MG63 (cell line): ENCODE measurements at places on chromosomes 3 and 15. TPM values are rescaled to one million over a fixed set of nuclear protein-coding genes. Genes with fewer than 3 reads are reported as not detected.
A peak's percentile ranks its signal among the peaks of the same experiment; 100 is the strongest.

DNA sequence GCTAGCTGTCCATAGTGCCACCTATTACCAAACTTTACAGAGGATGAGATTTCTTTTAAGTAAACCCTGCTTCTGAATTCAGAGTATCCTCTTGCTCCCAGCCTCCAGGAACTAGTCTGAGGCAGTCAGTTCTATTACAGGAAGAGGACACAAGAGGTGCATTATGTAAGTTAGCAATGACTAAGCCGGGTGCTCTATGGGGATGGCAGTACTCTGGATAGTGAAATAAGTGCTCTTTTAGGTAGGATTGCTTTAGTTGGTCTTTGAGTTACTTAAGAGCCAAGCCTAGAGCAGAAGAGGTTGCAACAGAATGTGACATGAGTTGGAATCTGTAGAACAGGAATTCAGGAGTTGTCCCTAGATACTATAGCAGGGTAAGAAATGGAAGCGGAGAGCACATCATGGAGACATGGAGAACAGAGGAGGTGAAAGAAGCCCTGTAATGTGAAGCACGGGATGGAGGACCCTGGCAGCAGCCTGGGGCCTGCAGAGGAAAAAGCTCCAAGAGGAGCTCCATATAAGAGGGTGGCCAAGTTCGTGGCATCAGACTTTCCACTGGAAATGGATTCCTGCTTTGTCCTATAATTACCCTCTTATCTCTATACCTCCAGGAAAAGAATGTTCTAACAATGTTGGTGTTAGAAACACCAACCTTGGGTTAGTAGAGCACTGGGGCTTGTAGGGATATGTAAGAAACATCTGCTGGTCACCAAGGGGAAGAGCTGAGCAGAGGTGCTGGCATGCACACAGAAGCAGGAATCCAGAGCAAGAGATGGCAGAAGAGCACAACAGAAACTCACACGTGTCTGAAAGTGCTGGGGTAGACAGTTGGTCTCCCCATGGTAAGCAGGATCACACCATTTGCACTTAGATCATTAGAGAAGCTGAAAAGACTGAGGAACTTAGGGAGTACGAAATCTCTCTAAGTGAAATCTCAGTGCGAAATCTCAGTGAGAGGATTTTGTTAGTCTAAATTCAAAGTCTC lies 851.1 kb downstream of the FHIT start:
- DNase-seq = no peak

DNA sequence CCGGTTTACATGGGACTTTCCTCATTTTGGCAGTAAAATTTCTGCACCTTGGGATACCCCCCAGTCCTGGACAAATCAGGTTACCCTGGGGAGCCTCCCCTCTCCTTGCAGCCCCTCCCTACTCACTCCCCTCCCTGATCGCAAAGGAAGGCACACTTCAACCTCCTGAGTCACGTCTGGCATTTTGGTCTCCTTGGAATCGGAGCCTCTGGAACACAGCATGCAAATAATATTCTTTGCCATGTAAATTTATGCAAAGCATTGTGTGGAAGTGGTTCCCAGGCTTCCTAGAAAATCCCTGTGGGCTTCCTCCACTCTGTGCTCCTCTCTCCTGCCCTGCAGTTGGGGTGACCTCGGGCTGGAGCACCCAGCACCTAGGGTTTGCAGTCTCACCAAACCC lies 11.6 kb downstream of the SCN5A start:
- no peak for DNase-seq

DNA sequence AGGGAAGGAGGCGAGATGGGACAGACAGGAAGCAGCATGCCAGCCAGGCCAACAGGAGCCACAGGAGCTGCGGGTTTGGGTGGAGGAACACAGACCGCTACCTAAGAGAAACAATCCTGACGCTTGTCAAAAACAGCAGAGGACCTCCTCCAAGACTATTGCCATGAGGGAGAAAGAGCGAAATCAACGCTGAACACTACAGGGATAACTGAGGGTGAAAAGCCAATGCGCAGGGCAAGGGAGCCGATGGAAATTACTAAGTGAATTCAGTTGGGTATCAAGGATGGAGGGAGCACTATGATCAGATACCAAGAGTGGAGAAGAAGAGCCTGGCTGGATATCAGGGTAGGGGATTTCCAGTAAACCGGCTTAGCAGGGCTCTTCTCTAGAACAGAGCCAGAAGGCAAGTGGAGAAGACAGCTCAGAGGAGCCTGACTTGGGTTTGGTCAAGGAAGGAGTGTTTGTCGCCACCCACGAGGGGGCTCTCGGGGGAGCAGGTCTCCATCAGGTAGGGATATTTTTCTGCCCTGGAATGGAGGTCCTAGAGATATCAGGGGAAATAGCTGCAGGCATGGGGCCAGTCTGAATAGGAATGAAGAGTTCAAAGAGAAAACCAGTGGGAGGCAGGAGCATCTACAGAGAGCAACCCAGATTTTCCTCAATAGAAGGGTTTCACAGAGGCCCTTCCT lies 48.4 kb downstream of the SLC41A3 start:
- no peak for DNase-seq

- no peak for DNase-seq
Measured at GRCh38 chr3:65925254-65925954, 113.3 kb downstream of the MAGI1 start.

GRCh38 chr3:125212509-125213363 lies at the start of gene SLC12A8:
Gene SLC12A8 (minus strand): TSS chr3:125212748. CDS start chr3:125211349, 1,399 bp downstream.
- no peak for DNase-seq

DNA sequence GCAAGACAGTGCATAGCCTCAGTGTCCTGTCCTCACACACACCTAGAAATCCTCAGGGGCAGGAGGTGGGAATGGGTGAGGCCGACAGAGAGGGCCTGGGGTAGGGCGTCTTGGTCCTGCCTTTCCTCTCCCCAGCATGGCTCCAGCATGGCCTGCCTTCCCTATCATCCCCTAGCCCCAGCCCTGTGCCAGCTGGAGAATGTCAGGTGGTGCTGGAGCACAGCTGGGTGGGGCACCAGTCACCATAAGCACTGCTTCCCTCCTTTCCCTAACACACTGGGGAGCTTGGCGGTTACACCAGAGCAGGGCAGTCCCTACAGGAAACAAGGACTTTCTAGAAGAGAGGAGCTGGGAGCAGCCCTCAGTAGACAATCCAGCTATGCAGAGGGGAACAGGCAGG lies 236.8 kb downstream of the KLF13 start:
- DNase-seq = no peak

GRCh38 chr3:72093270-72093991 lies 308.5 kb upstream of the PROK2 start:
- DNase-seq = no peak

GRCh38 chr3:36579746-36580145 lies 184.6 kb downstream of the DCLK3 start:
- no peak for DNase-seq

DNA sequence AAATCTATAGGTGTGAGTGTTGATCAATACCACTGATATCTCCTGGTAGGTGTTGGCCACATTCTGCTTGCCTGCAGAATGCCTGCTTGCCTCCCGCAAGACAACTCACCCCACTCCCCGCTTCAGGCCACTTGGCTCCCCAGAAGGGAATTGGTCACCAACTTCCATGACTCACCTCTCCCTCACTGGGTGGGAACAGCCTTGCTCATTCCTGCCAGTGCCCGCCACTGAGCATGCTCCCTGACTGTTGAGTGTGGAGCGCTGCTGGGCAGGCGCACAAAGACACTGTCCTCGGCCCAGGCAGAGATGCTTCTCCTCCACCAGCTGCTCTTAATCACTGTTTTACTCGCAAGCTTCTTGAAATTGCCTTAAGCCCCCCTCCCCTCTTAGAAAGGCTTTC lies 57.3 kb upstream of the PPP2R3A start:
- DNase-seq = peak; percentile 15

DNAJC13 gene
- total RNA-seq = 33.7 and 44.1 TPM in 2 replicates

ZBTB20 gene
- 0.54 and 6.5 TPM in 2 replicates for total RNA-seq

ADCY5 gene
- total RNA-seq = not detected in 2 replicates

ANKUB1 gene
- total RNA-seq = not detected in 2 replicates

PLA2G4E gene
- total RNA-seq = not detected in 2 replicates

CHDH gene
- 0.76 and 2.0 TPM in 2 replicates for total RNA-seq
